Skin of body (tissue), 3 donors: ENCODE measurements at places on chromosomes 12 and 14. TPM values are rescaled to one million over a fixed set of nuclear protein-coding genes. Genes with fewer than 3 reads are reported as not detected.

AQP2 gene
- not detected for total RNA-seq

RIN3 gene
- total RNA-seq = 8.2 TPM

PLEKHD1 gene
- 0.20 TPM for total RNA-seq

RNASE7 gene
- total RNA-seq = 0.79 TPM

TUNAR gene
- not detected for total RNA-seq

CLEC1B gene
- total RNA-seq = 0.39 TPM

SMIM10L1 gene
- 4.1 TPM for total RNA-seq

ZFHX2 gene
- total RNA-seq = 0.39 TPM

ACSS3 gene
- 19.2 TPM for total RNA-seq

POTEG gene
- not detected for total RNA-seq

LMNTD1 gene
- total RNA-seq = 1.2 TPM

DNA sequence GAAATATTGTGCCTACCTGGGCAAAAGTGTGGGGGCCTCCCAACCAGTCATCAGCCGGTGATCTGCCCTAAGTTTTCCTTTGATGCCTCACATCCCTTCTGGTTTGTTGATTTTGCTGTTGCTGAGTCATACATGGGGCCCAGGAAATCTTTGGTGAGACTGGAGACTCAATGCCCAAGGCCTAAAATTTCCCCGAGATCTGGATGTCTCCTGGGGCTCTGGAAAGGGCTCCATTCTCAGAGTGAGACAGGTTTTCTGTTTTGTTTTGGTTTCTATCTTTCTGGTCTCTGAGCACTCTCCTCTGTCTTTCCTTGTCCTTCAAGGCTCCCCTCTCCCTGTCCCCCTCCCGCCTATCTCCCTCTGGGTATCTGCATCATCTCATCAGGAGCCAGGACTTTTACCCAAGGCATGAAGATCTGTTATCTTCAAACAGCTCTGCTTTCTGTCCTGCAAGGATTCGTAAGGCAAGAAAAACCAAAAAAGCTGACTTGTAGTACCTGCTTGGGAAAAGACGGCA lies 152.8 kb upstream of the MAX start:
- no peak for DNase-seq

DNA sequence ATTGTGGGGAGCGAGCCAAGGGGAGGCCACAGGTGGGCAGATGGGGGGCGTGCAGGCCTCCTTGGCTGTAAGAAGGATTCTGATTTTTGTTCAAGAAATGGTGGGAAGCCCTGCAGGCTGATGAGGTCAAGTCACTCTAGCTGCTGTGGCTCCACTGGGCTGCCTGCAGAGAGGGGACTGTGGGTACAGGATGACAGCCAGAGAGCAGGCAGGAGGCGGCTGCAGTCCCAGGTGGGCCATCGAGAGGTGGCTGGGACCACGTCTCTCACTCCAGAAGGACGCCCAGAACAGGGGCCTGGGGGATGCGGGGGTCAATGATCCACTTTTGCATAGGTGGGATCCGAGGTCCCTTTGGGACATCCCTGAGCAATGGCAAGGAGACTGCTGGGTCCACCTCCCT lies 9.1 kb downstream of the NCOR2 start:
- no peak for DNase-seq

GRCh38 chr12:49413010-49413409 lies 45.7 kb downstream of the SPATS2 start:
- no peak for DNase-seq

DNA sequence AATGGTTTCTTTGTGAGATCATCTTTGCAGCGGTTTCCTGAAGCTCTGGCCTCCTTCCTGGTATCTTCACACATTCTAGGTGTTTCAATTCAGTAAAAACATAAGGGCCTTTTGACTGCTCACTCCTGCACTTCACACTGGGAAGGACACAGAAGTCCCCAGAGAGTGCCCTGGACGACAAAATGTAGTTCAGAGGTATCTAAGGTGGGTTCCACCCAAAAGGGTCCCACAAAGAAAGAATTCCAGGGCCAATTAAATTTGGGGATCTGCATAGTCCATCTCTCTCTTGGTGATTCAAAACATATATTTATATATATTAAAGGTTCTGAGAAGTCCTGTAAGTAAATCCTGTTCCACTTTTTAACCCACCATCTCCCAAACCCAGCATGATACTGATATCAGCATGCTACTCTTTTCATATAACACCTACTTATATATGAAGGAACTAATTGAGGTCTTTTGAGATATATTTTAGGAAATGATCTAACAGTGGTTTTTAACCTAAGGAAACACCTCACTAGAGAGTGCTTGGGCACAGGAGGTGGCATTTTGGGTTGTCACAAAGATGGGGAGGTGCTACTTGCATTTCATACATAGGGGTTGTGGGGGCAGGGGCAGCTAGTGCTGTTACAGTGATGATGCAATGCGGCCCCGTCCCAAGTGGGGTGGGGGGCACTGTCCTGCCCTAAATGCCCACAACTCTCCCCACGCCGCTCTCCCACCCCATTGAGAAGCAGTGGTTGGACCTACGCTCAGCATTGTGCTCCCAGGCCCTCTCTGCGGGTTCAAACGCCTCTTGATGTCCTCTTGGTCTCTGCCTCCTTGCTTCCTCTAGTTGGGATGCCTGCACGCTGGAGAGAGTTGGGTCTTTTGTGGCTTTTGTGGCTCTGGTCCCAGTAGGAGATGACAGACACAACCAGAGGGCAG lies 109.4 kb downstream of the ARF6 start:
- DNase-seq = no peak

GRCh38 chr14:54697001-54697400 lies 130.1 kb downstream of the SAMD4A start:
- DNase-seq = no peak

DNA sequence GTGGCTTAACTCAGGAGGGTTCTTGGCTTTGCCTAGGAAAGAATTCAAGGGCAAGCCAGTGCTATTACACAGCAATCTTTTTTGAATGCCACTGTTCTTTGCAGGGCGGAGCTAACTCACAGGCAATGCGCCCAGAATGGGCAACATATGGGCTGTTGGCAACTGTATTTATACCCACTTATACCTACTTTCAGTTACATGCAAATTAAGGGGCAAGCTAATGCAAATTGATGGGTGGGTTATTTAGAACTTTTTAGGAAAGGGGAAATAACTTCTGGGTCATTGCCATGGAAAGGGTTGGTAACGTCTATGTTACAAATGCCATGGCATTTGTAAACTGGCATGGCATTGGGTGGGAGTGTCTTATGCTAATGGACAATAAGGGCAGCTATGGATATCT lies 85.4 kb downstream of the C12orf50 start:
- DNase-seq = no peak

GRCh38 chr12:32906399-32907165 lies 10.0 kb upstream of the PKP2 start:
- DNase-seq = no peak

DNA sequence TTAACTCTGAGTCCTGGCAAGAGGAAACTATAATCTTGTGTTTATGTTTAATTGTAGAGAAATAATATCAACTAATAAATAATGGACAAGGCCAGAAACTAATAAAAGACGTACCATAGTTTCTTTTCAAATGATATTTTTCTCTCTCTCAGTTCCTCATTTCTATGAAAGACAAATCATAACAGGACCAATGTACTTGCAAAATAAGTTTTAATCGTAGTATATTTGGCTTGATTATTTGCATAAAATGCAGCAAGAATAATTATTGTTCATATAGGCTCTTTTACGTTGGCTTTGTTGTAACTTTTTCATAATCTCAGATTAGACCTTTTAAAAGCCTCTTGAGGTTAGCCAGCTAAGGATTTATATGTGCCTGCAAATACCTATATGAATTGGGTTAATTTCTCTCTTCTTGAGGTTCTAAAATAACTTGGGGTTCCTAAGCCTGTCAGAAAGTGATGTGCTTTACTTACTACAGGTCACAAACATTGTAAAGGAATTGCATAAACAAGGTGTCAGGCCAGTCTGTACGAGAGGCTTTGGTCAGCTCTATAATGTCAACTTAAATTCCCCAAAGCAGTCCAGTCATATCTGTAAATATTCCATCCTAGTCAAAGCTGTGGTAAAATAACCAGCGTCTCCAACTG lies 152.8 kb upstream of the PTPRQ start:
- DNase-seq = no peak

DNA sequence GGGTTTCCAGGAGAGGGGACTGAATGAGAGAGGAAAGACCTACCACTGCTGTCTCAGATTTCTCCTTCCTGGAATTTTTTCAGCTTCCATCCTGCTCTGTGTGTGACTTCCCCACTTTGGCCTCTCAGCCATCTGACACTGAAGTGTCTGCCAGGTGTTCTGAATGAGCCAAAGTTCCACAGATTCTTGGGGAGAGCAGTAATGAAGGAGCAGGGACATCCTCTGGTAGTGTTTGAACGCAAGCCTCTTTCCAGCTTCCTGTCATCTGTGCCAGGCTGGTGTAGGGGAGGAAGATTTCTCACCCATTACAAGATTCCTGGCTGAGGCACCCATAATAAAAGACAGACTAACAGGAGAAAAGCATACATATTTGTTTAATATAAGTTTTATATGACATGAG lies 141.7 kb upstream of the NRXN3 start:
- DNase-seq = peak; percentile 42

DNA sequence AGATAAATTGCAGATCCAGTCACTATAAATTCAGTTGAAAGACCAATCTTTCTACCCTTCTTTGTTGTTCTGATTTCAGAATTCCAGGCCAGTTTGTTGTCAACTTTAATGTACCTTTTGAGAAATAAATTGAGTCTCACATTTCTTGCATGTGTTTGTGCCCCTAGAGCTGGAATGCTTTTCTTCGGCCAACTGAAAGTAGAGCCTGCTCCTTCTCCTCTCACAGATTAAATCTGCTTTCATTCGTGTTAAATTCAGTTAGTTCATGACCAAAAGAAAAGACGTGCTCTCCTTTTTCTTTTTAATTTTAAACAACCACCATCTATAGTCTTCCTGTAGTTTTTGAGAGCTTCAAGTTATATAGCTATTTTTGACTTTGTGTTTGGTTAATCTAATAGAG lies 22.9 kb downstream of the SOCS2 start:
- no peak for DNase-seq

GRCh38 chr12:15014708-15015107 lies 41.9 kb downstream of the PDE6H start:
- no peak for DNase-seq

DNA sequence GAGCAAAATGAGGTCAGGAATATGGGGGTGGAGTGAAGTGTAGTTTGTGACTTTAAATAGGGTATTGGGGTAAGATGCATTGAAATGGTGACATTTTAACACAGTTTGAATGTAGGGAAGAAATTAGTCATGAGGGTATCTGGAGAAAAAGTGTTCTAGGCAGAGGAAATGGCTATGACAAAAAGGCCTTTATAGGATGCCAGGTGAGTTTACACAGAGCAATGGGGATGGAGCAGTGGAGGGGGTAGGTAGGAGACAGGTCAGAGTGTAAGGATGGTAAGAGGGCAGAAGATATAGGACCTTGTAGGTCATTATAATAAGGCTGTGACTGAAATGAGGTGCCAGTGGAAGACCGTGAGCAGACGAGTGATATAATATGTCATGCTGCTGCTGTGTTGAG lies 30.4 kb downstream of the HEATR5A start:
- no peak for DNase-seq

GRCh38 chr14:57390806-57391516 lies 575 bp downstream of the NAA30 start:
- DNase-seq = no peak

DNA sequence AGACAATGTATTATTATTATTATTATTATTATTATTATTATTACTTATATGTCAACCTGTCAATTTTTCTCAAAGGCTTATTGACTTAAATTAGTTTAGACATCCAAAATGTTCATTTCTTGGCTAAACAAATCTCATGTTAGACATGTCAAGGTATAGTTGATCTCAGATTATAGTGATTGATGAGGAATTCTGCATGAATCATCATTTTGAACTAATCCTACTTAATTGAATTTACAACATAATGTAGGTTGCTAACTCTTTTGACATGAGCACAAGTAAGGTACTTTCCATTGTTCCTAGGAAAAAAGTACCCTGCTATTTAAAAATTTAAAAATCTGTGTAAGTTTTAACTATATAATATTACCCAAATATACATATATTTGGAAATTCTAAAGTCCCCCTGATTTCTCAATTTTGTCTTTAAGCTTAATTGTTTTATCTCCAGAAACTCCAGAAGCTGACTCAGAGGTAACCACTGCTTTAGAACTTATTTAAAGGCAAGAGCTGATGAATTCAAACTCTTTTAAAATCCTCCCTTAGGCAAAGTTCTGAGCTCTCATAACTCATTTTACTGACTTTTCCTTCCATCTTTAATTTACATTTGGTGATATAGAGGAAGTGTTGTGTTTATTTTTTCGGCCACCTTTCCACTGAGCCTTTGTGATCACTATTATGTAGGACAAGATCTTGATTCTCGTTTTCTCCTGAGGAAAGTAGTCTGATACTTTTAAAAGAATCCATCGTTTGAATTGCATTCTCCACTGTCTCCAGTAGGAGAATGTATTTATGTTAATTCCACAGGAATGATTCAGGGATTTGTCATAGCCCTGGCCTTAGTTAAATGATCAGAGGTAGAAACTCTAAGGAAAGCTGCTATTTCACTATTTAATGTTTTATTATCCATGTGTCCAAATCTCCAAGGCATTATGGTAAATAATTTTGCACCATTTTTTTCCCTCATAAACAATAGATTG lies 1304.5 kb downstream of the AACS start:
- no peak for DNase-seq
